ENCODE measurements at places on chromosomes 2 and 18.

DNA sequence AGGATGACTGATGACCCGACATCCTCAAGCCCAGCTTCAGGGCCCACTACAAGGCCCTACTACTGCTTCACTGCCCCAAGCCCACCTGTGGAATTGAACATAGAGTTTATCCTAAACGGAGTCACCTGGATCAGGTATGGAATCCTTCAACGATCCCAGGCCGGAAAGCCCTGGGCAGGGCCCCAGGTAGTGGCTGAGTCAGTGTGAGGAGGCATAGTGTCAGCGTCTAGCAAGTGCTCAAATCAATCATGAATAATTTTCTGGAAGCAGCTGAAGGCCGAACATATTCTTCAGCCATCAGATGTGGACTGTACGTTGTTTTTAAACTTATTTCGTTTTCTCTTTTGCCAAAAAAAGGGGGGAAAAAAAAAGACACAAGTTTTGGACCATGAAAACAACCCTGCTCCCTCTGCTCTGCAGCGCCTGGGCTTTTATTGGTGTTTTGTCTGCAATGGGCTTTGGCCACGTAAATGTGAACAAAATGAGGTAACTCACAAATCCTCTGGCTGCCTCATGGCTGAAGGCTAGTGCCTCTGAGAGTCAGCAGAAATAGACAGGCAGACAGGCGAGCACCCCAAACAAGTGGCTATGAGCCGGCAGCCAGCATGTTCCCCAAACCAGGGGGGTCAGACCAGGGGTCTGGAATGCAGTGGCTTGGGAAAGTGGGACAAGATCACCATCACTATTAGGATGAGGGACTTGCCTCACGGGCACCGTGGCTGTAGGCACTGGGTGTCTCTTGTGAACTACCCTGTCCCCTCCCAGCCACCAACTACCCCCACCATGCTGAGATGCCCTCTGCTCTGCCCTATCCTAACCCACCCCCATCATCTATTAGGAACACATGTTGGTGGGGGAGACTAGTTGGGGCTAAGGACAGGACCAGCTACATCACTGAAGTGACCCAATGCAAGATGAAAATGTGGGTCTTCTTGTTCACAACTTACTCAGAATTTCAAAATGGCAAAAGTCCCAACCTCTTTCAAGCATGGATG, 51.4 kb downstream of the TTC32 start:
- DNase-seq: no peak

DNA sequence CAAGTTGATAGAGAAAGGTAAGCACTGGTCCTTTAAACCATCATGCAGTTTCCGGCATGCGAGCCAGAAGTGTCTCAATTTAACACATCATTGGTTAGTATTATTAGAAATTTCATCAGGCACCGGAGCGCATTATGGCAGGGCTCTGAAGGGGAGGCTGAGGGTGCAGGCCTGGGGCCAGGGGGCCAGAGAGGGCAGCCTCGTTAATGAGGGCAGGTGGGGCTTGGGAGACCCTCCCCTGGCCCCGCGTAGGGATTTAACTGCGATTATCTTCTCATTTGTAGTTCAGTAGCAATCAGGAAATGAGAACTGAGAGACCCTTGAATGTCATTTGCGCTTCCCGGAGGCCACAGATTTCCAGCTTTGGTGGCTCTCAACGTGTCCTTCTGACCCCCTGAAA, 246.4 kb downstream of the KLHL29 start:
- no peak for DNase-seq

DNA sequence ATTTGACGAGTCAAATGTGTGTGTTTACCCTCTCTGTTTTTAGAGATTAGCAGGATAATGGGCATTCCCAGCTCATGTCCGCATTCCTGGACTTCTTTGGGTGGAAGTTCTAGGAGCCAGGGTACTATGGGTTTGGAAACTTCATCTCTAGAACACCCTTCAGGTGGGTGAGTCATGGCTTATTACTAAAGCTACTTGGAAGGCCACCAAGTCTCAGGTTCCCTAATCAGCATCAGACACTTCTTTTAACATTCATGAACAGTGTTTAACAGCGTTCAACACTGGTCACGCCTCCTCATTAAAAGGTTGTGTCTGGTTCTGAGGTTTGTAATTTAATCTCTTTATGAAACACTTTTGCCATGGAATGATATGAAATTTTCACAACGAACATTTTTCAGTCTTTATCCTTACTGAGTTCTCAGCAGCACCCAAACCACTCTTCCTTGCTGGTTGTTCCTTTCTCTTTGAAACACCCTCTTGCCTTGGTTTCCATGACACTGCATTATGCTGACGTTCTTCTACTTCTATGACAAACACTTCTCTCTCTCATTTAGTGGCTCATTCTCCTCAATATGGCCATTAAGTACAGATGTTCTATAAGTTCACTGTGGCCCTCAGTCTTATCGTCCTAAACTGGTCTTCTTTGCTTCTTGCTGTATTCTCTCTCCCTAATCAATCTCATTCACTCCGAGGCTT, 49.3 kb downstream of the MMADHC start:
- no peak for DNase-seq

DNA sequence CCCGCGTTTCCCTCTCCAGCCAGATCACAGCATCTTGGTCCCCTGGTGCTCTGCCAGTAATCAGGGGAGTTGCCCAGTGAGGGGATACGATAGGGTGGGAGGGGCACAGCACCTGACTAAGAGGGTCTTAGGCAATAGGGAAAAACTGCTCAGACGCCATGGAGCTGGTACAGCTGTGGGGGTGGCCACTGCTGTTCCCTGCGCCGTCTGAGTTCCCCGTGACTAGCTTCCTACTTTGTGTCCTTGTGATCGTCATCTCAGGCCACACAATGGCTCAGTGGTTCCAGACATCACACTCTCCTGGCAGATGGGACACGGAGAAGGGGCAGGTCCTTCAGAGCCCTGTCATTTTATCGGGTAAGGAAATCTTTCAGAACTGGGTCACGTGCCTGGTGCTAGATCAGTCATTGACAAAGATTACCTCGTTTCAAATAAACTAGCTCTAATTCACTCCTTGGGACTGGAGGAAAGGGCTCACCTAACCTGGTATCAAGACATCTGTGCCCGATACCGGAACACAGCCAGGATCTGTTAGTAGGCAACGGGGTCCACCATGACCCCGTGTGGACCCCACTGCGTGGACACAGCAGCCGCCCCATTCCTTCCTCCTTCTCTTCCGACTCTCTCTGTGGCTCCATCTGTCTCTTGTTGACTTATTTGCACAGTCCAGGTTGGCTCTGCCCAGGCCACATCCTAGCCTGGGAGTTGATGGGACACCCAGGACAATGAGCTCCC, 101.6 kb downstream of the PTGR3 start:
- no peak for DNase-seq

- no peak for DNase-seq
Observed at GRCh38 chr2:203170502-203170901, 68.3 kb upstream of the CYP20A1 start.

- DNase-seq: no peak
Observed at GRCh38 chr2:169892951-169893350, 65.7 kb downstream of the UBR3 start.

Measured in NCI-H524 treated with DMSO at 0.1 percent for 48 hours (cell line).